ENCODE measurements at places on chromosomes 1 and 21.

GRCh38 chr1:160206036-160206389, 829 bp downstream of the PEA15 start:
- DNase-seq = peak; percentile 14

GRCh38 chr1:18289597-18289996, 182.0 kb downstream of the IGSF21 start:
- no peak for DNase-seq

DNA sequence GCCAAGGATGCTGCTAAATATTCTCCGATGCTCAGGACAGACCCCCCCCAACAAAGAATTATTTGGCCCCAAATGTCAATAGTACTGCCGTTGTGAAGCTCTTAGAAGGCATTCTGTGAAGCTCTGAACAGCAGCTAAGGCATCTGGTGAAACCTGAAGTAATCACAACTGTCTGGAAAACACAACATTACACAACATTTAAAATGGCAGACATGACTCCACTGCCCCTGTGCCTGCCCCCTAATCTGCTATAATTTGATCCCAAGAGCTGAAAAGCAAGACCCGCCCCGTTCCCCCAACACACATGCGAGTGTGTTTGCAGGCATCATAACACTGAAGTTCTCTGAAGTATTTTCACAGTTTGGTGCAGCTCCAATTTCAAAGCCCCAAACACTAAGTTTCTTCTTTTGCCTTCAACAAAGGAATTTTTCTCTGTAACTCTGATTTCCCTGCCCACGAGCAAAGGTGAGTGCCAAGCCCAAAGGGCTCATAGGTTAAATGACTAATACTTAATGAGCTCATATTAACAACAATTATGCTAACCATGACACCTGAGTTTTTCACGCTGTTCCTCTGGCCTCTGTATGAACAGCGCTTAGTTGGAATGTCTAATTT, 129.2 kb downstream of the CLIC6 start:
- DNase-seq = no peak

- no peak for DNase-seq
Measured at GRCh38 chr1:7688659-7689058, 82.4 kb upstream of the VAMP3 start.

- no peak for DNase-seq
Measured at GRCh38 chr1:205343431-205344065, 13.2 kb downstream of the KLHDC8A start.

DNA sequence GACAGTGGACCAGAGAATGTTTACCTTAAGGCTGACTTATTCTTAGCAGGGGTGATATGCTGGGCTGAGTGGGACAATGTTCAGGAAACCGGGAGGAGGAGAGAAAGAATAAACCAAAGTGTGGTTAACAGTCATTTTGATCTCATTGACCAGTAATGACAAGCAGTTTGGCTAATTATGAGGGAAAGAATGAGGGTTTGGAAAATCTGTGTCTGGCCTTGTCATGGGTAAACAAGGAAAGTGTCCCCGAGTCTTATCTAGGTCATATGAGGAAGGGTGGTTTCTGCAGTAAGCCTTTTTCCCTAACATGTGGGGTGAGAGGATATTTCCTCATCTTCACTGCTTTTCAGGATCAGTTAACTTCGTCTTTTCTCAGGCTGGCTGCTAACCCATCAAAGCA, 155.0 kb downstream of the TPR start:
- DNase-seq = no peak

GRCh38 chr1:59178339-59179187, 118.3 kb upstream of the FGGY start:
- no peak for DNase-seq

- DNase-seq = peak; percentile 36
Measured at GRCh38 chr1:219041818-219042217, 131.9 kb upstream of the LYPLAL1 start.

DNA sequence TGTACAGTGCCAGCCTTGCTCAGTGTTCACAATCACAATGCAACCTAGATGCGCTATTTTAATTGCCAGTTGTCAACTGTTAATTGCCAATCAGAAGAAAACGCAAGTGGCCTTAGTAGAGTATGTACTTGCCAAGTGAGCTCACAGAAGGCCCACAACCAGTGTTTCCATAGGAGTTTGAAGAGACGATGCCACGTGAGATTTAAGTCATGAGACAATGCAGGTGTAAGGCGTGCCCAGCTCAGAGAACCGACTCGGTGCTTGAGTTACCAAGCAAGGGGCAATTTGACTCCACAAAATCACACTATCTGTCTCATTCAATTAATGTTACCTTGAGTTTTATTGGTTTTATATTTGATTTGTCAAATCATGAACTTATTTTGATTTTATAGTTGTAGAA, 65.6 kb downstream of the TEX35 start:
- no peak for DNase-seq

DNA sequence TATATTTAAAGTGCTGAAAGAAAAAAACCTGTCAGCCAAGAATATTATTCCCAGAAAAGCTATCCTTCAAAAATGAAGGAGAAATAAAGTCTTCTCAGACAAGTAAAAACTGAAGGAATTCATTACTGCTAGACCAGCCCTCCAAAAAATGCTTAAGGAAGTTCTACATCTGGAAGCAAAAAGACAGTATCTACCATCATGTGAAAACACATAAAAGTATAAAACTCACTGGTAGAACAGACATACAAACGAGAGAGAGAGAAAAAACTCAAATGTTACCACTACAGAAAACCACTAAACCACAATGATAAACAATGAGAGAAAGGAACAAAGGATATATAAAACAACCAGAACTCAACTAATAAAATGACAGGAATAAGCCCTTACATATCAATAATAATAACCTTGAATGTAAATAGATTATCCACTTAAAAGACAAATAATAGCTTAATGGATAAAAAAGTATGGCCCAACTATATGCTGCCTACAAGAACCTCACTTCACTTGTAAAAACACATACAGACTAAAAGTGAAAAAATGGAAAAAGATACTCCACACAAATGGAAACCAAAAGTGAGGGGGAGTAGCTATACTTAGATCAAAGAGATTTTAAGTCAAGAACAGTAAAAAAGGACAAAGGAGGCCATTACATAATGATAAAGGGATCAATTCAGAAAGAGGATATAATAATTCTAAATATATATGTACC, 22.0 kb downstream of the NSL1 start:
- no peak for DNase-seq

DNA sequence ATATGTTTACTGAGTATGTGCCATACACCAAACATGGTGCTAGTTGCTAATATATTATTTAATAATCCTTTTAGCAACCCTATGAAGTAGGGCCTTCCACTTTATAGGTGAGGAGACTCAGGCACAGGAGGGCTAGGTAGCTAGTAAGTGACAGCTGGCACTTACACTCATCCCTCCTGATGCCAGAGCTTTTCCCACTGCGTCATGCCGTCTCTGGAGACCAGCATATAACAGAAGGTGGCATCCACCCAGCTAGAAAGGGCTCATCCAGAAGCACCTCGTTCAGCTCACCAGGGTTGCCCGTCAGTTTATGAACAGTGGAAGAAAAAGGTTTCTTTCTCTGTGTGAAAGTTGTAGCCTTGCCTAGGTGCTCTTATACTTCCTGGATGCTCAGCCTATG, 108.9 kb downstream of the NOS1AP start:
- DNase-seq = no peak

DNA sequence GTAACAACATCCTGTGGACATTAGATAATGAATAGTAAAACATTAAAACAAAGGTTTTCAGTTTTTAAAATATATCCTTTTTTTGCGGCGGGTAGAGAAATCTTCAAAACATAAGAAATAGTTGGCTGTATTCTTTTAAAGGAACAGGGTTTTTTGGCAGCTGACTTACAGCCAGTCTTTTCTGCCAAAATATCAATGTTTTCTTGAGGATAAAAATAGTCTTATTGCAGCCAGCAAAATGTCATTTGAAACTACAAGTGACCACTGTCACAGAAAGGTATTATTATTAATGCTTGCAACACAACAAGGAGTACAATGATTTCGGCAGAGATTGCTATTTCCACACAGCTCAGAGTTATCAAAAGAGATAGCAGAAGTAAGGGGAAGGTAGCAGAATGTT, 21.4 kb downstream of the OLFM3 start:
- DNase-seq = no peak

- no peak for DNase-seq
Measured at GRCh38 chr1:1032424-1032823, 12.5 kb downstream of the AGRN start.

GRCh38 chr1:20229171-20229570, 42.9 kb upstream of the PLA2G2C start:
- no peak for DNase-seq

DNA sequence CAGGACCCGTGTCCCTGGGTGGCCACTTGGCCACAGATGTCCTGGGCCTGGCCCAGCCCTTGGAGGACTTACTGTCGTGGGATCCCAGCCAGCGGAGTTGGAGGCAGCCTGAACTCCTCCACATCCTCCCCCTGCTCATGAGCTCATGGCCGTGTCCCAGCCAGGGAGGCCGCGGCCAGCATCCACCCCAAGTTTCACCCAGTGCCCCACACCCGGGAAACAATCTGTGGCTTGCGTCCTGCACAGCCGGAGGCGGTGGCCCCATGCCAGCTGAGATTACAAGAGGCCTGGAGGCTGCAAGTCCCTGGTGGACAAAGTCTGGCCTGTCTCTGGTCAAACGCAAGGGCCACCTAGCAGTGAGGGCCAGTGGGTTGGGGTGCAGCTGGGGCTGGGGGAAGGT, 27.5 kb upstream of the TMEM52 start:
- DNase-seq = no peak

DNA sequence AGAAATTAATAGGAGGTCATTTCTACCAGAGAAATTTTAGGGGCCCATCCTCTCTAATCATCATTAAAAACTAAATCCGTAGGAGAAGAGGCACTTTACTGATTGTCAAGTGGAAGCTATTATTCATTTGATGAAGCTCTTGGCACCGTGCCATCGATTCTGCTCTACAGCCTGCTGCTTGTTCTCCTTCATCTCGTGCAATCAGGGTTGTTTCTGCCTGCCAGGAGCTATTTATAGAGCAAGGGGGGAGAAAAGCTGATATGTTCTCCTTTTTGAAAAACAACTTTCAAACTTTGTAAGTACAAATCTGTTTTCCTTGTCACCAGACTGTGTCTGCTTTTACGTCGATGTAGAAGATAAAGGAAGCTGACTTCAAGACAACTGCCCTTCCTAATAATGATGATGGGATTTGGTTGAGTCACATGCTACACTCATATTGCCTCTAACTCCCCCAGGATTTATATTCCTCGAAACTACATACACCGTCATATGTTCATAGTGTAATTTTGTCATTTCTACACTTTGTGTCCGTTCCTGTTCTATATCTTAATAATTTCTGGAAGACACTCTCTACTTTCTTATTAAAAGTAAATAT, 169.6 kb upstream of the LHX8 start:
- no peak for DNase-seq

DNA sequence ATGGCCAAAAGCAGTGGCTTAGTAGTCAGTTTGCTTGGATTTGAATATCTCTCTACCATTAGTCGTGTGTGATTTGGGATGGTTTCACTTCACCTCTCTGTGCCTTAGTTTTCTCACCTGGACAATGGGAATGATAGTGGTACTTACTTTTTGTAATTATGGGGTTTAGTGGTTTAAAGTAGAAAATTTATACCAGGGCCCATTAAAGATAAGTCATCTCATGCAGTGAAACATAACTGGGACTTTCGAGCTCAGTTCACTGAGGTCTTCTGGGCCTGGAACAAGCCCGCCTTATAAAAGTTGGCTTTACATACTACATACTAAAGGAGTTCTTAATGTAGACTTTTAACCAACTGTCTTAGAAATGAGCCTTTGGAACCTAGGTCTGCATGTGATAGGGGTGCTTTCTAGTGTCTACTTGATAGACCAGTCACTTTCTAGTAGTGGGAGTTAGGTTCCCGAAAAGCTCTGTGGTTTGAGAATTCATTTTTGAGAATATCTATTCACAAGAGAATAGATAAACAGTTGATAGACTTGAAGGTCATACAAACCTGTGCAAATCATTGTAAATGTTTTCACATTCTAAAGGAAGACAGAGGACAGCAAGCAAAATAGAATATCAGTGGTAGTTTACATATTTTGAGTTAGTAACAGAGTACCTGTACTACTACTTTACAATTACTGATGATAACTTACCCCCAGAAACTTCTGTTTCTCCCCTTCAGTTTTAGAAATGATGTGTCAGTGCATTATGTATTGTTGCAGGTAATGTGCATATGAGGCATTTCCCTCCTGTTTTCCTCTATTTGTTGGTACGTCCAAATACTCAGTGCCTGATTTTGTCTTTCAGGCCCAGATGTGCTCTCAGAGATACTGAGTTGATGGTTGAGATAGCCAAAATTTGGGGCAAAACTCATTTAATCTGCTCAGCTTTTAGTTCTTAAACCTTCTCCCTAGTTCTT, 48.0 kb downstream of the DYRK1A start:
- no peak for DNase-seq
